ENCODE measurements at places on chromosomes 1 and 21.

DNA sequence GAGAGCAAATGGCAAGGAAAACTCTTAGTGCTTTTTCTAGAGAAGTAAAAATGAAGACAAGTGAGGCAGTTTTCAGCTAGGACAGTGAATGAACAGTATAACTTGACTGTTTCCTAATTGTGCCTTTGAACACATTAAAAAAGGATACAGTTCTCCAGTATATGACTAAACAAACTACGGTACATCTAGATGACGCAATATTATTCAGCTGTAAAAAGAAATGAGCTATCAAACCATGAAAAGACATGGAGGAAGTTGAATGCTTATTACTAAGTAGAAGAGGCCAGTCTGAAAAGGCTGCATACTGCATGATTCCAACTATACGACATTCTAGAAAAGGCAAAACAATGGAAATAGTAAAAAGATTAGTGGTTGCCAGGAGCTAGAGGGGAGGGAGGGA lies 206.3 kb downstream of the SIPA1L2 start:
- DNase-seq, result no peak

DNA sequence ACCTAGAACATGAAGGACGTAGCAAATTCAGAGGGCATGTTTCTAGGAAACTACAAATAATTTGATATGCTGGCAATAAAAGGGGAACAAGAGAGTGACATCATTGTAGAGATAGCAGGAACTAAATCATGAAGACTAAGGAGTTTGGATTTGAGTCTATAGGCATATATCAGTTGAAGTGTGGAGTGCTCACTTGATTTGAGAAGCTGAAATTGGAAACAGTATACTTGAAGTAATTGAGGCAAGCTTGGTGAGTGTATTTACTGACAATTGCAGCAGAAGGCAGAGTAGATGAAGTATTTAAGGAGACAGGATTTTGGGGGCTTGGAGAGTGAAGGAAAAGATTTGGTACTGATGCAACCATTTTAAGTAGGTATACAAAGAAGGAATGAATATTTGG lies 6.4 kb upstream of the TMCO2 start:
- DNase-seq, result peak; percentile 19

DNA sequence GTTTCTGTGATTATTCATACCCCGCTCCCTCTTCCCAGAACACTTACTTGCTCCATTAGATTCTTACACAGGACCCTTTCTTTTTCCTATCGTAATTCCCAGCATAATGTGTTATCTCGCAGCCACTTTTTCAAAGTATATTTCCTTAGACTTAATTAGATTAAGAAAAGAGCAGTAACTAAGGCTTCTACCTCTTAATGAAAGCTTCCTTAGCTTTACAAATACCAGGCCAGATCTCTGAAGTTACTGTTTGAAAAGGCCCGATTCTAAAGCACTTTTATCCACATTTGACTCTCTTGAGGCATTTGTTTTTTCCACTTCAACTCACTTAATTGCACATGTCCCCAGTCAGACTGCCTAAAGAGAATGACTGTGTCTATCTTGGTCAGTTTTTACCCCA lies 1264.3 kb upstream of the ADGRL2 start:
- no peak for DNase-seq

DNA sequence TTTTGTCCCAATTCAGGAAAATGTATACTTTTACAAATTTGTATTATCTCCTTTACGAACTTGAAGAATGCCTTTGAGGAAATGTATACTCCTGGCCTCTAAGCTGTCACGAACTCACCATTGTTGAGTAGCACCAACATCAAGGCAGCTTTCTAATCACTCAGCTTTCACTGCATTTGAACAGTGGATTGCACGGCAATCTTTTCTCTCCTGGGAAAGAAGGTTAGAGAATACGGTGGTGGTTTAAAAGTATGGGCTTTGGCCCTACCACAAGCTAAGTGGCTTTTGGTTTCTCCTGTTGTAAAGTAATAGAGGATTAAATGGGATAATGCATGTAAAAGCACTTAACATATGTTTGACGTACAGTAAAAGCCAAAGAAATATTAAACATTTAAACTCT lies 57.8 kb downstream of the CNST start:
- DNase-seq, result no peak

DNA sequence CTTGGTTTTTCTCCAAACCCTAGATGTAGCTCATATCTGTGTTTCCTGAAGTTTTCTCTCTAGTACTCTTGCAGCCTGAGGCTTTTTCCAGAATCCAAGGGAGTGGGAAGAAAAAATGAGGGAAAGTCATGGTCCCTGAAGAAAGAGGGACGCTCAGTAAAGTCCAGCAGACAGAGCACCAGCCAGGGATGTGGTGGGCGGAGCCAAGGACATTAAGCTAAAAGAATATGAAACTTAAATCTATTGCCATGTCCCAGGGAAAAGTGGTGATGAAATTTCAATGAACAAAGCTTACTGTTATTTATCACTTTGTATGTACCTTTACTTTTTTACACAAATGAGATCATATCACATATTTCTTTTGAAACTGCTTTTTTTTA lies 430.2 kb downstream of the USP25 start:
- no peak for DNase-seq

DNA sequence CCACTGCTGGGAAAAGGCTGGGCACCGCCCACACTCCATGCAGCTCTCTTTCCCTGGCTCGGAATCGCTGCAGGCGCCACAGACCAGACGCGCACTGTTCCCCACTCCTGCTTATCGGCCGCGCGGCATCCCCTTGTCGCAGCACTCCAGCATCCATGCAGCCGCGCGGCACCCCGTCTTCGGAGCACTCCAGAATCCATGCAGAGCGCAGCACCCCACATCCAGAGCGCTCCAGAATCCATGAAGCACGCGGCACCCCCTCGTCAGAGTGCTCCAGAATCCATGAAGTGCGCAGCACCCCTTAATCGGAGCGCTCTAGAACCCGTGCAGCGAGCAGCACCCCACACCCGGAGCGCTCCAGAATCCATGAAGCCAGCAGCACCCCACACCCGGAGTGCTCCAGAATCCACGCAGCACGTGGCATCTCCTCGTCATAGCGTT lies 9.5 kb downstream of the TFF3 start:
- no peak for DNase-seq

DNA sequence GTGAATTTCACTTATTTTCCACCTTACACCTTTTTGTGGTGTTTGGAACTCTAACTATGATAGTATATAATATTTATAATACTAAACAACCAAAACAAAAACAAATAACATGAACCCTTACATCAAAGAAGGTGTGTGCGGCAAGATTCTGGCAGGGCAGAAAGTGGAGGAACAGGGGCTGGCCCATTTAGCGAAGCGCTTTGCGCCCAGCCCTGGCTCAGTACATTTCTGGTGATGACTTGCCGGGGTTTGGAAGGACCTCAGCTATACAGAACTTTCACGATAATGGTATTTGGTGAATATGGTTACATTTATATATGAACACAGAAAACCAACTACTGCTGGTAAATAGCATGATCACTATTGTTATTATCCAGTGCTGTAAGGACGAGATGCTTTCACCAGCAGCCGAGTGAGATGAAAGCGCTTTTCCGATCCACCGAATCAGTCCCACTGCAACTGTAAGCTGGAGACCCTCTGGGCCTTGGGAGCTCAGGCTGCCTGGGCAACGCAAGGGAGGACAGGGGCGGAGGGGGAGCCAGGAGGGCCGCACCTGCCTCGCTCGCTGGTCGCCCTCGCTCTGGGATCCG lies 63.9 kb downstream of the CD247 start:
- no peak for DNase-seq

DNA sequence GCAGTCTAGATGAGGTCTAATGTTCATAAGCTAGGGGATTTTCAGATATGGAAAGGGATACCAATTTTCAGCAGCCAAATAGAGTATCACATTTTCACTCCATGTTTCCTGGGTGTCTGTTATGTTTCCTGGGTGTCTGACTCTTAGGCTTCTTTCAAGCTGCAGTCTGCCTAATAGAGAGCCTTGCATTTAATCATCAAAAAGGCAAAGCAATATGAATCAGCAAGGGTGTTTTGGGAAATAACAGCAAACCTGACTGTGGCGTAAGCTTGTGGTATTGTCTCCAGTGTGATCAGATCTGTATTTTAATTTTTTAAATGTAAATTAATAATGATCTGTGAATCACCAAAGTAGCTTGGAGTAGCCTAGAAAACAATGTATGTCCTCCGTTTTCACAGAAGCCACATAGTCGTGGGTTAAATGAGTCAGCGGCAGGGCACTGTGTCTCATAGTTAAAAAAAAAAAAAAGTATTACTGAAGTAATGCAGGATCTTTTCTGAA lies 10.4 kb downstream of the LGALS8 start:
- peak; percentile 62 for DNase-seq

- DNase-seq, result no peak
These were observed 11.9 kb downstream of the LHX4 start for GRCh38 chr1:180241716-180242544.

DNA sequence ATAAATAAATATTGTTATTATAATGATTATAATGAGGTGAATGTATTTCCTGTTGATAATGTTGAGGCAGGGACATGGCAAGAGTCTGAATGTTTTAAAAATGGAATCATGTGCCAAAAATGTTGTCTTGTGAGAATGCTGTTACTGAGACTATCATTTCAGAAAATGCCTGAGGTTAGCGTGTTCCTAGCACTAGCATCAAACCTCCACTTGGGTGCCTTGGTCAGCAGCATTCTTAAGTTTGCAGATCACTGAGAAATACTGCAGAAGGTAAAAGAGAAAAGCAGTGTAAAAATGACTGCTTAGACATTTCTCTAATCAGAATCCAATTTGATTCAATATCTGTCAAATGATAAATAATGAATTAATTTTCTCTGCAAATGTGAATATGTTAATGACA lies 50.8 kb downstream of the OLFM3 start:
- no peak for DNase-seq

GRCh38 chr1:22080191-22080590 lies 27.7 kb downstream of the CDC42 start:
- no peak for DNase-seq

- no peak for DNase-seq
These were observed 242.5 kb downstream of the RERE start for GRCh38 chr1:8574985-8575384.

DNA sequence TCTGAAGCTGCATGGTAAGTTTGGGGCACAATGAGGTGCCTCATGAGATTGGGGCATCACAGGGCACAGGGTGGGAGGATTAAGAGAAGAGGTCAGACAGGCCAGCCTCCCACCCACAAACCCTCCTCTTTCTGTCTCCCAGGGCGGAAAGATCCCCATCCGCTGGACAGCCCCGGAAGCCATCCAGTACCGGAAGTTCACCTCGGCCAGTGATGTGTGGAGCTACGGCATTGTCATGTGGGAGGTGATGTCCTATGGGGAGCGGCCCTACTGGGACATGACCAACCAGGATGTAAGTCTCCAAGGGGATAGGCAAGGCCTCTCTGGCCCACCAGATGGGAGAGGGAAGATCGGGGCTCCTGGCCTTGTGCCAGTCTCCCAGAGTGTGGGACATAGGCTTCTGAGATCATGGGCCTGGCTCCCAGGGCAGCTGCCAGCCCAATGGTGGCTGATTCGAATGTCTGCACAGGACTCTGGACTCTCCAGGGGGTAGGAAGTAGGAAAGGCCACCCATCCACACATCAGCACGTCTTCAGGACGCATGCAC lies 63.7 kb downstream of the LACTBL1 start:
- DNase-seq, result no peak

- no peak for DNase-seq
These were observed 427.1 kb downstream of the PCP4 start for GRCh38 chr21:40294345-40294744.

DNA sequence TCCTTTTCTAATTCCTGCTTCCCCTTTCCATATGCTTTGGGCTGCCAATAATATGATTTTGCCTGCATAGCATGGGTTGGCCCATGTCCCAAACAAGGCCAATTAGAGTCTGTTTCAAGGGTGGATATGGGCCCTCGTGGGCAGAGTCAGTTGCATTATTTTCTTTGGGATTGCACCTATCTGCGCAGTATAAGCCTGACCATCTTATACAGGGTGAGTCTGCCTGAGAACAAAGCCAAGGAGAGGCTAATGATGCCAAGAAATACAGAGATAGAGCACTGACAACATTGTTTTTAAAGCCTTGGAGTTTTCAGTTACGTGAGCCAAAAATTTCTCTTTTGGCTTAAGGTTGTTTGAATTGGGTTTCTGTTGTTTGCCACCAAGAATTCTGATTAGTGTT lies 18.6 kb downstream of the OVAAL start:
- no peak for DNase-seq

GRCh38 chr1:203626910-203627246 lies 246 bp downstream of the ATP2B4 start:
- DNase-seq, result no peak

DNA sequence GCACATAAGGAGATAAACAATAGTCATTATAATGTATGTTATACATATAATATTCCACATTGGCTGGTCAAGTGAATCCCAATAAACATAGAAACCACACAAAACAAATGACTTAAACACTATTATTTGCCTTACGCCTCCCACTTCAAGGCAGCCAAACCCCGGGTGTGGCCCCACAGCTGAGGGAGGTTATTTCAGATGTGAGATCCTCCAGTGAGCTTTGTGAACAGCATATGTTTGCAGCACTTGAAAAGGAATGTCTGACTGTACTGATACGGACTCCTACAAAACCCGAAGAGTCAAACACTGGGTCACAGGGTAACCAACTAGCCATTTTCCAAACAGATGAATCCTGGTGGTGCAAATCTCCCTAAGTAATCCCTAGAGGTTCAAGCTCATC lies 27.1 kb upstream of the DISP1 start:
- DNase-seq, result no peak

DNA sequence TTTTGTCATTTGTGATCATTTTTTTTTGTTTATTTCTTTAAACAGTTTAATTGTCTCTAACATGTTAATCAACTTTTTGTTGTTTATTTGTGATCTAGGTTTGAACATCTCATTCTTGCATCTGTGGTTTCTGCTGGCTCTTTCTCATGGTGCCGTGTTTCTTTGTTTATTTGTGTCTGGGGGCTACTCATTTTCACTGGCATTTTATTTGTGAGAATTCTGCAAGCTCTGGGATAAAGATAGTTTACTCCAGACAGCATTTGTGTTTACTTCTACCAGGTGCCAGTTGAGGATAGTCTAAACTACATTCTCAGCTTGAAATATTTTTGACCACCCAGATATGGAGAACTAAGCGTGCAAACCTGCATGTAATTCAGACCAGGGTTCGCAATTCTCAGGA lies 508.6 kb downstream of the KIF26B start:
- DNase-seq, result no peak

DNA sequence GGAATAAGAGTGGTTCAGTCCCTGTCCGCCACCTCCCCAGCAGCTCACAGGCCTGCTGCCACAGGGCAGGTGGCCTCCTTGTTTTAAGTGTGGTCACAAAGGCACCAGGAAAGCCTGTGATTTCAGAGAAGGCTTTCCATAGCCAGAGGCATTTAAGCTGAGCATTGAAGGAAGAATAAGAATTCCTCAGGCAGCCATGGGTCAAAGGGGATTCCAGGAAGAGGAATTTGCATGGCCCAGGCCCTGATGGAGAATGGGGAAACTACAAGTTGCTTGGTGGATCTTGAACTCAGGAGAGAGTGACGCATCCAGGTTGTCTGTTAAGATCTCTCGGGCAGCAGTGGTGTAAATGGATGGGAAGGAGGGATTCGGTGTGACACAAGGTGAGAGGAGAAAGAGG lies 66.7 kb downstream of the KLHDC7A start:
- DNase-seq, result no peak

GRCh38 chr1:77096496-77097255 lies 122.6 kb downstream of the PIGK start:
- no peak for DNase-seq

GRCh38 chr21:31753949-31754707 lies 22.2 kb upstream of the SCAF4 start:
- DNase-seq, result no peak

- no peak for DNase-seq
These were observed 13.9 kb upstream of the IL6R start for GRCh38 chr1:154391086-154391770.
